ENCODE measurements at places on chromosomes 1 and 21. TPM values are rescaled to one million over a fixed set of nuclear protein-coding genes. Genes with fewer than 3 reads are reported as not detected.

FCRL6 gene
- polyA plus RNA-seq, result not detected

SPRR2B gene
- not detected for polyA plus RNA-seq

DNA sequence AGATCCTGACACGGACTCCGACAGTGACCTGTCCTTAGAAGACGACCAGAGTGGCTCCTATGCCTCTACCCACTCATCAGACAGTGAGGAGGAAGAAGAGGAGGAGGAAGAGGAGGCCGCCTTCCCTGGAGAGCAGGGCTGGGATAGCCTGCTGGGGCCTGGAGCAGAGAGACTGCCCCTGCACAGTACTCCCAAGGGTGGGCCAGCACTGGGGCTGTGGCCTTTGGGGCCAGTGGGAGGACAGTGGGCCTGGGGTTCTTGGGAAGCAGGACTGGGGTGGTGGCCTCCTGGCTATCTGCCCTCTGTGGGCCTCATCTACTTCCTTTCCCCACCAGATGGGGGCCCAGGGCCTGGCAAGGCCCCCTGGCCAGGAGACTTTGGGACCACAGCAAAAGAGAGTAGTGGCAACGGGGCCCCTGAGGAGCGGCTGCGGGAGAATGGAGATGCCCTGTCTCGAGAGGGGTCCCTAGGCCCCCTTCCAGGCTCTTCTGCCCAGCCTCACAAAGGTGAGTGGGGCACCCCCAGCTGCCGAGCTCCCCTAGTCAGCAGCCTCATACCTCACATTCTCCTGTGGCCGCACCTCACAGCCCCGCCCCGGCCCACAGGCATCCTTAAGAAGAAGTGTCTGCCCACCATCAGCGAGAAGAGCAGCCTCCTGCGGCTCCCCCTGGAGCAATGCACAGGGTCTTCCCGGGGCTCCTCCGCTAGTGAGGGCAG lies 10.0 kb downstream of the PSRC1 start:
- DNase-seq, result peak; percentile 56

- DNase-seq, result no peak
Observed at GRCh38 chr1:167524651-167525050, 6.3 kb upstream of the CD247 start.

- DNase-seq, result no peak
Observed at GRCh38 chr1:170511038-170511437, 20.9 kb upstream of the GORAB start.
